M059J (cell line): ENCODE measurements at places on chromosomes 12 and 14. TPM values are rescaled to one million over a fixed set of nuclear protein-coding genes. Genes with fewer than 3 reads are reported as not detected.

The ESR2 gene
- not detected in 2 replicates for total RNA-seq

The AGAP2 gene
- total RNA-seq: 0.07 TPM in 1 of 2 replicates, not detected in the other

GRCh38 chr12:3882896-3883564, 9.8 kb upstream of the PARP11 start:
- DNase-seq: peak; percentile 15

DNA sequence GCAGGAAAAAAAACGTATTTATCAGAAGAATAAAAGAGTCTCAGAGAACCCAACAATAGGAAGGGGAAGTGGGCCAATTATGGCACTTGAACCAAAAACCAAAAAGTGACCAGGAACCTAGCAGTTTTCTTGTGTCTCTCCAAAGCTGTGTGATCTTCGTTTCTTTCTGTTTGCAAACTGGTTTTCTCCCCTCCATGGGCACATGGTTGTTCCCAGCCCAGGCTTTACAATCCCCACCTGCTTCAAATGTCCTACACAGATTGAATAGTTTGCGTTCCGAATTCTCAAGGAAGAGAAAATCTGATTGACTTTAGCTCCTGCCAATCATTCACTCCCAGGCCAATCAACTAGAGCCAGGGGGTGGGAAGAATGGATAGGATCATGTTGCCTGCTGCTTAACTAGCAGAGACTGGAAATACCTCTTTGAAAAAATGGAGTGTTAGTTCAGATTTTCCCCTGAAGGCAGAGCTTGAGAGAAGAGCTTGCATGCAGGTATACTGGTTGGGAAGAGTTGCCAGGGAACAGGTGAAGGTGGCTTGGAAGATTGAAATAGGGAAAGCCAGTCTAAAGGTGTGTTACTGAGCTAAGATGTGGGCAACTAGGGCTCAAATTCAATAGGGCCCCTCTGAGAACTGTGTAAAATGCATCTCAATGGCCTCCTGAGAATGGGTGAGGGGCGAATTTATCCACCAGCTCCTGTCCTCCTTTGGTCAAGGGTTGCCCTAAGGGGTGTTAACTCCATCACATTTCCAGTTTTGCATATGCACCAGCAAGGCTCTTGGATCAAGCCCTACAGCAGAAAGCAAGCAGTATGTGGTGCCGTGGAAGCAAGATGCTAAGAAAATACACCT, 106.4 kb upstream of the SRRM4 start:
- DNase-seq: no peak

DNA sequence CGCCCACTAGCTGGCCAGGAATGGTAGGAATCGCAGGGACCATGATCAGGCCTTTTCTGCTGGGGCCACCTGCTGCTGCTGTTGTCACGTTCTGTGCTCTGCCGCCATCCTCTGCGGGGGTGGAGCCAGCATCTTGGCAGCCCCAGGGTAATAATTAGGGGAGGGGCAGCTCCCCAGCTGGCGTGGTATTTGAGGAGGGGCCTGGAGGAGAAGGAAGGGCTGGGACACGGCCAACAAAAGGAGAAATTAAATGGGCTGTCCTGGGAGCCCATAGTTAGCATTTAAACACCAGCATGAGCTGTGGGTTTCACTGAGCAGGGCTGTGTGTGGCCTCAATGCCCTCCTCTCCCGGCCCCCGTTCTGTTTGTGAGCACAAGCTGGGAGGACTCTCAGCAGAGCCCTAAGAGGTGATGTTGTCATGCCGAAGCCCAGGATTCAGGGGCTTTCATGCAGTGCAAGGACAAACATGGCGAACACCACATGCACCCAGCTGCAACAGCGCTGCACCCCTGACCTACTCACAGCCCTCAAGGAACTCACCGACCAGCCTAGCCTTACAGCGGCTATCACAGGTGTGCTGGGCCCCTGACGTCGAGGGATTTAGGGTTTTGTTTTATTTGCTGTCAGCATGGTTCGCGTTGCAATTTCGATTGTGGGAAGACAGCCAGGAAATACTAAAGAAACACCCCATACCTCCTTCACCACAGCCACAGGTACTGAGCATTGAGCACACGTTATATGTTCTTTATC, 324.3 kb downstream of the CACNA1C start:
- no peak for DNase-seq

- DNase-seq: peak; percentile 44
Measured at GRCh38 chr12:106080041-106080790, 58.5 kb downstream of the NUAK1 start.

DNA sequence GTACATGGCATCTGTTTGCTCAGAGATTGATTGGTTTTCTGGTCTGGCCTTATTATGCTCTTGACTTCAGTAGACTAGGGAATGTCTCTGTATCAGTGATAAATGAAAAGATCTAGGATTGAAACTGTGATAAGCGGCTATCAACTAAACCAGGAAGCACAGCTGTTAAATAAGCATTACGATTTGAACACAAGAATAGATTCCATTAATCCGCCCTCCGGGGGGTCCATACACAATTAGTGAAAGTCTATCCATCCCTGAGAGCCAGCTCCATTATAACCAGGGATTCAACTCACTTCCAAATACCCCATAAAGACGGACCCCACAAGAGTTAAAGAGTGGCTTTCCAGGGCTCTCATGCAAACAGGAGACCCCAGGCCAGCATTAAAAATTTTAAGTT, 279.0 kb downstream of the GRIN2B start:
- DNase-seq: no peak

- no peak for DNase-seq
Measured at GRCh38 chr14:79229383-79229909, 981.9 kb downstream of the DIO2 start.
